ENCODE measurements at places on chromosomes 2 and 18.

GRCh38 chr2:236512267-236512666 is 57.4 kb upstream of the ACKR3 start:
- DNase-seq: no peak

- DNase-seq: peak; percentile 46
Observed at GRCh38 chr18:23067236-23067635, 68.0 kb upstream of the CABLES1 start.

DNA sequence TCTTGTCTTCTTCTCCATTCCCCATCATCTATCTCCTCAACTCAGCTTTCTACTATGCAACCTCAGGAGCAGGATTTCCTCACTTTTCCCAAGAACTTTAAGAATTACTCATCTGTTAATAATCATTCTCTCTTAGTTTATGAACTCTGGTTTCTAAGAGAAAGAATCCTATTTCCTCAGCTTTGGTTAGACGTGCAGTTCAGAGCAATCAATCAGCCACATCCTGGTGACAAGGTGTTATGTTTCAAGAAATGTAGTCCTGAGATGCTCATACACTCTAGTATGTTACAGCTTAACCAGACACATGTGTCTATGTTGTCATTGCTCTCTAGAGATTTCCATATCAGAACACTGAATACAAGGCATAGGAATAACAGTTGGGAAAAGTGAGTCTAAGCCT is 277.9 kb downstream of the MBD2 start:
- peak; percentile 94 for DNase-seq

DNA sequence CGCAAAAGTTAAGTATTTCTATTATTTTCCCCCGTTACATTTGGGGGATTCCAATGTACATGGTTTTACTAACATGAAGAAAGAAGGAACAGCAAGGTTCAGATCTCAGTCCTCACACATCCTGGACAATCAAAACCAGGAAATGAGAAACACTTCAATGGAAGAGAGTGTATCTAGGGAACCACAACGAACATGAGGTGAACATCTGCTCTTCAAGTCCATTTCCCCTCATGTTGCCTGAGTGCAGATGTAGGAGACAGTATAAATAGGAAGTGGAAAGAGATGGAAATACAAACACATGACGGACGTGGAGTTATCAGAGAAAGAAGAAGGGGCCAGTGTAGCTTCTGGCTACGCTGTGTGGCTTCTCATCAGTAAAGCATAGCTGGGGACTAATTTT is 52.6 kb downstream of the CHN1 start:
- peak; percentile 67 for DNase-seq

DNA sequence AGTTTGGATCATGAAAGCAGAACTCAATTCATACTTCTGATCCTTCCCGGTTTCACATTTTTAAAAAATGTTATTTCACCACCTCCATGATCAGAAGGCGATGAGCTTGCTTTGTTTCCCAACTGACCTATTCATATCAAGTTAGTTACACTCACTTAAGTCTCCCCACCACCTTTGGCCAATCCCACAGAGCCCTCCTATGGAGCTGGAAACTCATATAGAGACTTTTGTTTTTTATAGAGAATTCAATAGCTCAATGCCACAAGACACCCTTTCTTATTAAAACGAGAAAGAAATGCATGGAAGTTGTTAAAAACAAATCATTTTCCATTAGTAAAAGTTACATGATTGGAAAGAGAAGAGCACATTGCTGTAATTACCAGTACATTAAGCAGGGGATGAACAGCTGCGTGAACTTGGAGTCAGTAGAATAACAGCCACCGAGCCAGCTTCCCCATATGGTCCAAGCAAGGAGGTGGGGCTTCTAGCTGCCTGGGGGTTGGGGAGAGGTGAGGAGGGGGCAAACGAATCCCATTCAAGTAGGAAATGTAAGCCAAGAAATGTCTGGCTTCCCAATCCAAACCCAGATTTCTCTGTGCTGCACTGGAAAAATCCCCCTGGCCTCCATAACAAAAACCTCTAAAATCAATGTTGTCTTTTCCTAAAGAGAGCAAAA is 614.5 kb downstream of the IRS1 start:
- no peak for DNase-seq

GRCh38 chr2:119414894-119415293 is 16.8 kb upstream of the TMEM37 start:
- DNase-seq: no peak

- no peak for DNase-seq
Observed at GRCh38 chr2:177520324-177520723, 127.8 kb downstream of the AGPS start.

- DNase-seq: no peak
Observed at GRCh38 chr2:24511894-24512293, 20.8 kb downstream of the NCOA1 start.

DNA sequence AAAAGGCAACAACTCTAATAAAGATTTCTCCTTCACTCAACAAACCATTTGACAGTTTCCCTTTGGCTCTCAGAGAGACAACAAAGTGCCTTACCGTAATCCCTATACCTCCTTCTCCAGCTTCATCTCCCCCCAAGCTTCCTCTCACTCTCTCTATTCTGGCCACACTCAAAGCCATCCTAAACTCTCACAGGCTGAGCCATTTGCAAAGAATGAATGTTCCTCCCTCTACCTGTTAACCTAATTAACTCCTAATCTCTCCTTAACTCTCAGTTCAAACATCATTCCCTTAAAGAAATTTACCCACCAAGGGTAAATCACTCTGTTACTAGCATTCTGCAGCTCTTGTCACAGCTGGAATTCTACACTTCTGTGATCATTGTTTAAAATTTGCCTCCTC is 38.2 kb downstream of the GFPT1 start:
- no peak for DNase-seq

DNA sequence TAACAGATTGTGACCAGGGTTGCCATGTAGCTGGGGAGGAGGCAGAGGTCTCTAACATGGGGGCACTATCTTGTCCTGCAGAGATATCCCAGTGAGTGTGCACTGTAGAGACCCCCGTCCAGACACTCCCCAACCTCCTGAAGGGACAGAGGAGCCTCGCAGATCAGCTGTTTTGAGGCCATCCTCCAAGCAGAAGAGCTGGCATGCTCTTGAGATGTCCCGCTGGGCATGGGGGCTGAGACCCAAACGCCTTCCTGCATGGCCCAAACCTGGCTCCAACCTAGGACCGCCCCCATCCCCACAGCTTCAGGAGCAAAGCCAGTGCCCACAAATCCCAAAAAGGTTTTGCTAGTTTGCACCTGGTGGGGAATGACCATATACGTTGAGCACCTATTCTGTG is 2.7 kb upstream of the SLC66A3 start:
- no peak for DNase-seq
